Activated CD8-positive, alpha-beta memory T cell treated with anti-CD3 and anti-CD28 coated beads for 4 hours (primary cell): ENCODE measurements at places on chromosomes 5 and 9.

DNA sequence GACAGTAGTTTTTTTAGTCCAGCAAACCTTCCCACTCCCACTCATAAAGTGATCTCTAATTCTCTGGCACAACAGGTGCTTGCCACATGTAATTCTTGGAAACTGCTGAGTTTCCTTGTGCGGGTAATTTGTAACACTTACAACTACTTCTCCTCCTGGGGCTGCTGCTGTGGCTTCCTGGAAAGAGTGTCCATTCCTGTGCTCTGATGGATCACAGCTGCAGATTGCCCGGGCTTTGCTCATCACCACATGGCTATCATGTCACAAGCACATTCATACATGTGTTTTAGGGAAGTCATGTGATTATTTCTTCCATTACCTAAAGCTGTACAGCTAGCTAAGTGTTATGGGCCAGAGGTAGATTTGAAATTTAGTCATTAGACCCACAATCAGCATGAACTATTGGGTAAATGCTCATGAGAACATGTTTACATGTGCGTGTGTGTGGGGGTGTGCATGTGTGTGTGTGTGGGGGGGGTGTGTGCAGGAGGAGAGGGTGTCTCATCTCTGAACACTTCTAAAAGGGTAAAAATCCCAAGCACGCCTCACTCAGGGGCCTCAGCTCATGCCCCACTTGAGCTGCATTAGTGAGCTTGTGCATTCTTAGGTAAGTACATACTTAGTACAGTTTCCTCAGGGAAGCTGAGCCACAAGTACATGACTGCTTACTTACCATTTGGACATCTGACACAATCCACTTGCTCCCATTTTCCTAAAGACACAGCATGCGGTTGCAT lies 118.1 kb upstream of the CCDC112 start:
- no peak for DNase-seq

- no peak for DNase-seq
Observed at GRCh38 chr5:4909086-4909485, 231.0 kb upstream of the ADAMTS16 start.

- no peak for DNase-seq
Observed at GRCh38 chr5:51378448-51379330, 4.6 kb upstream of the ISL1 start.

GRCh38 chr5:121987685-121988073 lies 25.9 kb downstream of the SRFBP1 start:
- DNase-seq, result no peak

DNA sequence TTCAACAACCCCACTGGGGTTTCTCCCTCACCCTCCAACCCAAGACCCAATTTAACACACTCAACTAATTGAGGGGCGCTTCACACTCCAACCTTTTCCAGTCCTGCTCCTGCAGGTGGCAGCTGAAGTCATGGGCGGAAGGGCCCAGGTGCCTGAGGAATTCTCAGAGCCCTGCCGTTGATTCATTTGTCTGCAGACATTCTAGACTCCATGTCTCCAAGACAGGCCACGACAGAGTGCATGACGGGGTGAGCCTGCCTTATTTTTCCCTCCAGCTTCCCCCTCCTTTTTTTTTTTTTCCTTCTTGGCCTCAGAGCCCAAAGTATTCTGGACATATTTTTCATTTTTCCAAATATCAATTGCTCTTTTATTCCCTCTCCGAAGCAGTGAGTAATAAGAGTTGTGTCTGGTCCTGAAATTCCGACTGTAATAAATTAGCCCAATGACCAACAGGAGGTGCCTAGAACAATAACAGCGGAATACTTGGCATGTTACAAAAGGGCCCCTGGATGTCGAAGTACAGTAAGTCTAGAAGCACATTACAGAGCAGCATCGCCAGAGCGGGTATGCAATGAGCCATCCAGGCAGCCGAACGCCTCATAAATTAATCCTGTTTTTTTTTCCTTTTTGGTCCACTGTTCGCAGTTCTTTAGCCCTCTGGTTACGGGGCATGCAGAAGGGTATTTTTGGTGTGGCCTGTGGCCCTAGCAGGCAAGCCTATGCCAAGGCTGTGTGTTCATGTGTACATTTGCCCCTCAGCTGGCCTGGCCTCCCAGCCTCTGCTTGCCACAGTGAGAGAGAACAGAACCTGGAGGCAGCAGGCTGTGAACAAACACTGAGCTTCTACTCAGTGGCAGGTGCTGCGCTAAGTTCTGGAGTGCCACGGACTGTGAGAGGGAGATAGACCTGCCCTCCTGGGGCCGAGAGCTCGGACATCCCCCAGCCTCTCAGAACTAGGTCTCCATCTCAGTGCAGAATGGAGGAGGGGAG lies 8.6 kb upstream of the SMIM23 start:
- DNase-seq, result no peak

DNA sequence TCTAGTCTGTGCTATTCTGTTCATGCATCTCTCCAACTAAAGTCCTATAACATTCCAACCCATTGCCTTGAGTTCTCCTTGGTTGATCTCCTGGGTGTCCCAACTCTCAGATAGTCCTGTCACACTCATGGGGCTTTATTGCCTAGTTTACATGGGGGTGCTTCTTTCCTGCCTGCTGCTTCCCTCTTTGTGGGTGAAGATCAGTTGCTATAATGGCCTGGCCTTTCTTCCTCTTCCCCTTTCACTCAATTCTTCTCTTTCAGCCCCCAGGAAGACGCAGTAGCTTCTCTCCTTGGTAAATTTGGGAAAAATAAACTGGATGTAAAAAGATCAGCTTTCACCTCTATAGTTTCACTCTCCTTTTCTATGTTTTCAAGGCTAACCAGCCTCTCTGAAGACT lies 66.5 kb downstream of the PTCD2 start:
- no peak for DNase-seq

GRCh38 chr5:135119481-135119880 lies 85.5 kb upstream of the PITX1 start:
- DNase-seq, result no peak

DNA sequence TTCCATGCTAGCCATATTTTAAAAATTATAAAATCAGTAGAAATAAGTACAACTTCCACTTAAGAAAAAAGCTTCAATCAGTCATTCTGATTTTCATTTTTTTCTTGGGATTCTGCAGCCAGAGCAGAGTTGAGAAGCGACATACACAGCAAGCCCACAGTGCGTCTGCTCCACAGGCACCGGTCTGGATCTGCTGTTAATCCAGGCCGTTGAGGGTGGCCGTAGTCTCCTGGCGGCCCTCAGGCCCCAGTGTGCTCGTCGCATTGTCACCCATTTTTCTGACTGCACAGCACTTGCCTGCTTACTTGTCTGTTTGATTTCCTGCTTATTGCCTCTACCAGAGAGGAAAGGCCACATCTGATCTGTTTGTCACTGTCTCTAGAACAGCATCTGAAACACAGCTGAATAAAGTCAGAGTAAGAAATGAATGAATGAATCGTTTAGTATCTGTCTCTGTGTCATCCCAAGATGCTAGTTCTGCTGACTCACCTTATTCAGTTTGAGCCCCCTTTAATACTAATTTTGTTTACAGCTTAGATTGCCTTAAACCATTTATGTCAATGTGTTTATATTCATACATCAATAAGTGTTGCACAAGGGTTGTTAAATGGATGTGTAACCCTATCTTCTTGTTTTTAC lies 11.6 kb upstream of the ASPN start:
- DNase-seq, result no peak

DNA sequence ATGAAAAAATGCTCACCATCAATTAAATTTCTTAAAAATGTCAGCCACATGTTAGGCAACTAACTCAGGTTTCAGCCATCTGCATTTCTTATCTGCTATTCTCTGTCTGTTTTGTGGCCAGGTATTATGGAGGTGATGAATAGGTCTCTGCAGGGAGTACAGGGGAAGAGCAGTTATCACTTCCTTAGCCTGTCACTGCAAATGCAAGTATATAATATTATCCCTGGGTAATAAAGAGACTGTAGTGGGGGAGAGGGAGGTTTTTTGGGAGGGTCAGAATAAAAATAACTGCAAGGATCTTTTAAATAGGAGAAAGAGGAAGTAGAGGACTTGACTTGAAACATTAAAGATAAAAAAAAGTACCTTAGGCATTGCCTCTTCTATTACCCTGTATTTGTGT lies 49.6 kb upstream of the PTGER4 start:
- no peak for DNase-seq

DNA sequence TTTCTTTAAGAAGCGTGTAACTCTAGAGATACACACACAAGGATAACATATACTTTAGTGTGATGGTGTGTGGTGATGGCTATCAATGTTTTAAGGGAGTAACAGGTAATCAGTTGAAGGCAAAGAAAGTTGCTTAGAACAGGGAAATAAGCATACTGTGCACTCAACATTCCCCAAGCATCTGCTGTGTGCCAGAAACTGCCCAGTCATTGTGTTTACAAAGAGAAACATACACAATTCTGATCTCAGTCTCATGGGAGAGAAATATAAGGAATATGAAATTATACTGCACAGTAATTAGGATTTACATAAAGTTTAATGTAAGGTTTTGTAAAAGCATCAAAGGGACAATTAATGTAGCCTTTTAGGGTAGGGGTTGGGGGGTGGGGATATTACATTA lies 224.1 kb upstream of the TYRP1 start:
- no peak for DNase-seq

GRCh38 chr5:10480237-10480985 lies 38.7 kb downstream of the ROPN1L start:
- no peak for DNase-seq

DNA sequence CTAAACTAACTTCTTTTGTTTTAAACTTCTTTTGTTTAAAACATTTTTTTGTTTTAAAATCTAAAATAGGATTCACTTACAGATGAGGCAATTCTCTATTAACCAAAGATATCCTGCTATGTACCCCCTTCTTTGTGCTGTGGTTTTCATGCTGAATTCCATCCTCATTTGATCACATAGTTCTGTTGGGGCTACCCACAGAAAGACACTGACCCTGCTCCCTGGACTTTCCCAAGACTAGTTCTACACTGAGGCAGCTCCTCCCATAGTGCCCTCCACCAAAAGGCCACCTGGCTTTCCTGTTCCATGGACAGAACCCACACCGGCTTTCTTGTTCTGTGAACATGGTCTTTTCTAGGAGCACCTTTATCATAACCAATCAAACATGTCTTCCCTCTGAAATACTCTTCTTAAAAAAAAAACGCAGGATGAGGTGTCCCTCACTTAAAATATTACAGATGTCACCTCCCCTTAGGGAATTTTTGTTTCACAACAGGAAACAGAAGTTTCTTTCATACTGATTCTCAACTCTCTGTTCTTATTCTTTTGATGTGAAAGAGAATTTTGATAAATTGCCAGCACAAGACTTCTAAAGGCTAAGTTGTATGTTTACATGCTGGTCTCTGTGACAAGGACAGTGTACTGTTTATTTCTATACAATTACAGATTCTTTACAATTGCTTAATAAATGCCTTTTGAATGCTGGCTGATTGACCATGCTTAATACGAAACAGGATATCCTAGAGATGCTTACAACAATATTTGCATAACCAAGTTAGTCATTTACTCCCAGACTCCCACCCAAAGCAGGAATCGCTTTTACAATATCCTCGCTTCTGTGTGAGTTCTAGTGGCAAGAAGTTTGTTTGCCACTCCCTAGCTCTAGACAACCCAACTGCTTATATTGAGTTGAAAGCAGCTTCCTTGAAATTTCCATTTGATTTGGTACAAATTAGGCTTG lies 300.4 kb downstream of the DTWD2 start:
- DNase-seq, result no peak

DNA sequence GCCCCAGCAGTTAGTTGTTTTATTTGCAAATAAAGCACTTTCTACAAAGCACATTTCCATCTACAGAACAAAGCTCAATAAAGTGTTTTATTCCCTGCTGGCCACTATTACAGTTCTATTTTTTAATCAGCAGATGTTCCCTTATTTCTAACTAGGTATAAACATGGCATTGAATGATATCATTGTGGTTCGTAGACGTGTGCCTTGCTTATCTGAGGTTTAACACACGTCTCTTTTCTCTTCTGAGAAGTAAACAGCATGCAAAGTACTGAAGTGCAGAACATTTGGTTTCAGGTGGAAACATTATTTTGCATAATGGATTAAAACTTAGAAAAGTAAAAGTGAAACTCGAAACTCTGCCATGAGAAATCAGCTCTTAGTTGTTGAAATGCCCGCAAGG lies 1989.3 kb upstream of the WWC1 start:
- no peak for DNase-seq

- no peak for DNase-seq
Observed at GRCh38 chr5:168047043-168047668, 244.3 kb upstream of the WWC1 start.

- no peak for DNase-seq
Observed at GRCh38 chr5:33312571-33313549, 127.9 kb upstream of the TARS1 start.

DNA sequence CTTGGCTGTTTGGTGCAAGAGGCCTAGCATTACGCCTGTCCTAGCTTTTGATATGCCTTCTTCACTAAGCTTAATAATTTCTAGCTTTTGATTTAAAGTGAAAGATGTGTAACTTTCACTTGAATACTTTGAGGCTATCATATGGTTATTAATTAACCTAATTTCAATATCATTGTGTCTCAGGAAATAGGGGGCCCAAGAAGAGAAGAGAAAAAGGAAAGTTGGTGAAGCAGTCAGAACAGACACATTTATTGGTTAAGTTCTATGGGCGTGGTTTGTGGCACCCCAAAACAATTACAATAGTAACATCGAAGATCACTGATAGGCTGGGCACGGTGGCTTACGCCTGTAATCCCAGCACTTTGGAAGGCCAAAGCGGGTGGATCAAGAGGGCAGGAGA lies 40.9 kb upstream of the F2RL2 start:
- DNase-seq, result no peak

DNA sequence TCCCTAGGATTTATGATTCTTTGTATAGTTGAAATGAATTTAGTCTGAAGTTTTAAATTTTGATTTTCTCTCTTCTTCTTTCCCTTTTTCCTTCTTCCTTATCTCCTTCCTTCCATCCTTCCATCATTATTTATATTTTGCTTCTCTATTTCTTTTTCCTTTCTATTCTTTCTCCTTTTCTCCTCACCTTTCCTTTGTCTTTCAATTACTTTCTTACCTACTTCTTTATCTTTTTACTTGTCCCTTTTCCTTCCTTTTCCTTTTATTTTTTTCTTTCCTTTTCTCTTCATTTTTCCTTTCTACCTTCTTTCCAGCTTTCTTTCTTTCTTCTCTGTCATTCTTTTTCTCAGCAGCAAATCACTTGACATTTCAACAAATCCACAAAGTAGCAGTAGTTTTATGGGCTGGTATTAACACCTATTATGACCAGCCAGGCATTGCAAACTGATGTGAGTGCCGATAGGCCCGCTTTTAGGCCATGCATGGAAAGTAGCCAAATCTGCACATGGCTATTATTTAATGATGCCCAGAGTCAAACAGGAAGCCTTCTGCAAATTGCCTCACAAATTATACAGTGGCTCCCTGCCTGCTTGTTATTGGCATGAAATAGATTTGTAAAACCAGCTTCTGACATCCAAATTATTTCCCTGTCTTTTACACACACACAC lies 37.1 kb upstream of the NR3C1 start:
- DNase-seq, result no peak

DNA sequence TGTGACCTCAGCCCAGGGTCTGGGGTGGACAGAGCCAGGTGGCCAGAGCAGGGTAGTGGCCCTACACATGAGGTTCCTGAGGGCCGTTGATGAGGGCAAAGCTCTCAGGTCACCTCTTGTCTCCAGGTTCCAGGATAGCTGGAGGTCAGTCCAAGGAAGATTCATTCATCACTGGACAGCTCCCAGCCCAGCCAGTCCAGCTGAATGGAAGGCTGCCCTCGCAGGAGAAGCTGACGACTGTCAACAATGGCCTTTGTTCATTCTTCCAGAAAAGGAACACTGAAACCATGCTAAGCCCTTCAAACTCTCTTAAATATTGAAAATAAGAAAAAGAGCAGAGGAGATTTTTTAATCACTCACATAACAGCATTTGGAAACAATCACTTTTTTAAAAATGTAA lies 169.7 kb upstream of the TBCA start:
- no peak for DNase-seq

GRCh38 chr5:53560028-53560427 lies 411 bp upstream of the NDUFS4 start:
- no peak for DNase-seq
